Vagina (tissue), 2 donors: ENCODE measurements at places on chromosomes 2 and 18. TPM values are rescaled to one million over a fixed set of nuclear protein-coding genes. Genes with fewer than 3 reads are reported as not detected.

Gene CSRNP3
- 2.7 TPM for total RNA-seq

- no peaks in the 10 kb centered on the region for H3K27me3 ChIP-seq
- no peaks in the 10 kb centered on the region for H3K36me3 ChIP-seq
- DNase-seq = no peak
- no peak overlapping the region for H3K27ac ChIP-seq
- no peak overlapping the region for H3K4me3 ChIP-seq
Observed at GRCh38 chr2:85935746-85936208, 47.0 kb upstream of the ST3GAL5 start.

GRCh38 chr2:128477891-128478290 lies 159.2 kb upstream of the HS6ST1 start:
- no peak overlapping the region for H3K27ac ChIP-seq
- no peaks in the 10 kb centered on the region for H3K36me3 ChIP-seq
- no peak for DNase-seq
- H3K4me3 ChIP-seq = no peak overlapping the region

Gene DNAJC5G
- 1.5 TPM for total RNA-seq

Gene NCKAP5
- total RNA-seq = 8.8 TPM

- H3K4me3 ChIP-seq = no peak overlapping the region
- H3K27ac ChIP-seq = no peak overlapping the region
- DNase-seq = no peak
- no peaks in the 10 kb centered on the region for H3K36me3 ChIP-seq
Observed at GRCh38 chr18:32613821-32614220, 143.1 kb upstream of the GAREM1 start.

Gene MYO5B
- 22.6 TPM for total RNA-seq

Gene ASAP2
- 36.3 TPM for total RNA-seq

GRCh38 chr18:29003194-29003593 lies 826.3 kb upstream of the CDH2 start:
- no peaks in the 10 kb centered on the region for H3K36me3 ChIP-seq
- H3K4me3 ChIP-seq = no peak overlapping the region
- H3K27ac ChIP-seq = peak overlapping the region; percentile 20

DNA sequence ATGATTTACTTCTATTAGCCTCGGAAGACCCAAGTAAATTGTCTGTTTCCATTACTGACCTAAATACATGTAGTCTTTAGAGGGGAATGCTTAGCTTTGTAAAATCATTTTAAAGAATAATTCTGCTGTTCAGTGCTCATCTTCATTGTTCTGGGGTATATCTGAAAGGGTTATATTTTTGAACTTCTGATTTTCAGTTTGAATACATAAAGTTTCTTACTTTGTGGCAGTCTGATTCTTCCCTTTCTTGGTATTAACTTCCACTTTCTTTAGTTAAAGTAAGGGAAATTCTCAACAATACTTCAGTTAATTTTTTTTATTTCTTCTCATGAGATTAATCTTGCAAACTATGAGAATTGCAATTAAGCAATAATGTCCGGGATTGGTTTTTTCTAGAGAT lies 148.4 kb downstream of the DOCK10 start:
- no peak overlapping the region for H3K27ac ChIP-seq
- no peak for DNase-seq
- no peak overlapping the region for H3K4me3 ChIP-seq
- no peaks in the 10 kb centered on the region for H3K36me3 ChIP-seq
